NCI-H1417 treated with DMSO at 0.1 percent for 48 hours (cell line): ENCODE measurements at places on chromosomes 1 and 21.

DNA sequence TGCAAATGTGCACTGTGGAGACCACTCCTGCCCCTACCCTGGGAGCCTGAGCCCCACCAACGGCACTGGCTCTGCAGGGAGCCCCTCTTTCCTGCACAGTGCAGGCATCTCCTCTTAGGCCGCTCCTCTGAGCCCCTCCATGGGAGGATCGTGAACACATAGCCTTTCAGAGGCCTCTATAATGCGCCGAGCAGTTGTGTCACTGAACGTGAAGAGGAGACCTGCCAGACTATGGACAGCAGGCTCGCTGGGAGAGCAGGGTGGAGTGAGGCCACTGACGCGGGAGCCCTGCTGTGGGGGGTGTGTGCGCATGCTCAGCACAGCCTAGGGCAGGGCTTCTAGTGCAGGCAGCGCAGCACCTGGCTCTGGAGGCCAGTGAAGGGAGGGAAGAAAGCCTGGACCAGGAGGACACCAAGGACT, 151.3 kb upstream of the COL6A1 start:
- DNase-seq = peak; percentile 63

GRCh38 chr21:34126691-34127090, 53.3 kb downstream of the MRPS6 start:
- DNase-seq = no peak

- no peak for DNase-seq
Observed at GRCh38 chr1:115537415-115537814, 104.4 kb upstream of the VANGL1 start.

GRCh38 chr1:95094923-95095322, 22.2 kb upstream of the ALG14 start:
- DNase-seq = no peak

GRCh38 chr21:44295163-44295573, 4.7 kb upstream of the PFKL start:
- no peak for DNase-seq

DNA sequence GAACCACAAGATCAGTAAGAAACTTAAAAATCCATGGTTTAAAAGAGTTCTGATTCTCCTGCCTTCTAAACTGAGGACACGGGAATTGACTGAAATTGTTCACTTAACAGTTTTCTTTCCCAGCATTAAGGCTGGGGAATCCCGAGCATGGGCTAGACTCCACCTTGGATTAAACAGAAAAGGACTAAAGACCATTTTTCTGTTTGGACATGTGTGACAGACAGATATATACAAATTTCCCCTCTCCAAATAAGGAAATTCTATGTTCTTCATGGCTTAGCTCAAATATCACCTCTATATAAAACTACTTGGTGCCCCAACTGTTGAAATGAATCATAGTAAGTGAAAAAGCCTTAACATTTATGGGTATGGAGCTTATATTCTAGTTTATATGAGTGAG, 85.0 kb downstream of the UROD start:
- DNase-seq = no peak

DNA sequence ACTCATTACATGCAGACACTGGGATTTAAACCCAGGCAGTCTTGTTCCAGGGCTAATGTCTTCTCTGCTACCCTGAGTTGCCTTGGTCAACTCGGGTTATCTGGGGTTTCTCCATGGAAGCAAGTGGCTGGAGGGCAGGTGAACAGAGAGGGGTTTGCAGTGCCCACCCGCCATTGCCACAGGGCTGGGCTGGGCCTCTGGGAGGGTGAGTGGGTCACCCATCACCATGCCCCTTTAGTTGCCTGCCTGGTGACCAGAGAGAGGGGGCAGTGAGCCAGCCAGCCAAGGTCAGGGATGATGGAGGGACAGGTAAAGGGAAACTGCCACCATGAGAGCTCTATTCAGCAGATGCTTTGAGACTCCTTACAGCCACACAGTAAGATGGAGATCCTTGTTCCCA, 53.2 kb downstream of the GRIK3 start:
- no peak for DNase-seq

DNA sequence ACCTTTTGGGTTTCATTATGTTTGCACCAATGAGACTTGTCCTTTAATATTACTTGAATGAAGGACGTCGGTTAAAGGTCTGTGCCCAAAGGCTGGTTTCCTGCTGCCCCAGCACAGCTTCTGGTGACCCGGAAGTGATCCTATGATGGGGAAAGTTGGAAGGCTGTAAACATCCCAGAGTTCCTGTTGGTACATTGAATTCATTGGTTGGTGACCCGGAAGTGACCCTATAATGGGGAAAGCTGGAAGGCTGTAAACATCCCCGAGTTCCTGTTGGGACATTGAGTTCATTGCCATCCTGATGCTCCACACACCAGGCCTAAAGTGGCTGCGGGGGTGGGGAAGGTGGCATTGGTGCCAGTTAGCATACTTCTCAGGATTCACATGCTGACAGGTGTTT, 187.3 kb downstream of the RYR2 start:
- DNase-seq = no peak

DNA sequence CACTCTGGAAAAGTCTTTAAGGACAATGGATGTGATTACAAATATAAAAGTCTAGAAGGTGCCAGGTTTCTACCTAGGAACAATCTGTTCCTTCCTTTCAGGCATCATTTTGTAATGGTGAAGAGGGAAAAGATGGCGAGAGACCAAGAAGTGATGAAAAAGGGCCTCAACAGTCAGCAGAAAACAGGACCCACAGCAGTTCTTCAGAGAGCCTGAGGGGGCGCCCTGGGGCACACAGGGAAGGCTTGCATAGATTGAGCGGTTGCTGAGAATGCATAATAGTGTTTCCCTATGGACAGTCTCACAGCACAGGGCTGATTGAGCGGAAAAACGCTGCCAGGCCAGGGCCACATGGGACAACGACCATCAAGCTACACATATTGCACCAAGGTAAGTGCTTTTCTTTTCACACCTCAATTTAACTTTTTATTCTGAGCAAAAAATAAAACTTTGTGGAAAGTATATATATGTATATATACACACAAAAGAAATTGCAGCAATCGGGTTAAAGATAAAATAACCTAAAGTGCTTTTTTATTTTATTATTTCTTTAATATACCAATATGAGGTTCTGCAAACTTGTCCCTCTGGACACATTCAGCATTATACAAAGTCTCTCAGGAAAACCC, 3.1 kb upstream of the YRDC start:
- no peak for DNase-seq

DNA sequence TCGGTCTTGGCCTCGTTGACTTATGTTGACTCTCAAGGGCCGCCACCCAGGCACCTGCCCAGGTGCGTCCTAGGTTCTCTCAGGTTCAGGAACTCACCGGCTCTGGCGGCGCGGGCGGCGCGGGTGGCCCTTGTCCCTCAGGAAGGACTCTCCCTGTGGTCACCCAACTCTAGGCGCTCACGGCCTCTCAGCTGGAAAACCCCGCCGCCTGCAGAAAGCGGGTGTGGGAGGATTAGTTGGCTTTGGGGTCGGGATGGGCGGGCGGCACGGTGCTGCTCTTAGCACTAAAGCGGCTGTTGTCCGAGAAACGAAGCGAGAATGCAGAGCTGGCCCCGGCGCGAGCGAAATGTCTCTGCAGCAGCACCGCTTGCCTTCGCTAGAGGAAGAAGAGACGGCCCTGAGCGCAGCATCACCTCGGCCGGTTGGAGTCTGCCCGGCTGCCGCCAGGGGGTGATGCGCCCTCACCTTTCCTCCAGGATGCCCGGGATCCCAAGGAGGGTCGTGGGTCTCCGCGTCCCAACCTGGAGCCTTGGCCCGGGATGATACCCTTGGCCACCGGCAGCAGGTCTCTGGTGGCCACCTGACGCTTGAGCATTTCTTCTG, 8.1 kb upstream of the TADA1 start:
- DNase-seq = no peak

DNA sequence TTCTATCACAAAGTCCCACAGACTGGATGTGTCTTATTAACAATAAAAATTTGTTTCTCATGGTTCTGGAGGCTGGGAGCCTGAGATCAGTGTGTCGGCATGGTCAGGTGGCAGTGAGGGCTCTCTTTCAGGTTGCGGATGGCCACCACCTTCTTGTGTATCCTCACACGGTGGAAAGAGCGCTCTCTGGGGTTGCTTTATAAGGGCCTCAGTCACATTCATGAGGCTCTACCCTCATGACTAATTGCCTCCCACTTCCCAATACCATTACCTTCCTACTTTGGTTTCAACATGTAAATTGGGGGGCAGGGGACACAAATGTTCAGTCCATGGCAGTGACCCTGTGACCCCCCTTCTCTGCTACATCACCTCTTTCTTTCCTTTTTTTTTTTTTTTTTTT, 20.7 kb upstream of the MX1 start:
- no peak for DNase-seq

DNA sequence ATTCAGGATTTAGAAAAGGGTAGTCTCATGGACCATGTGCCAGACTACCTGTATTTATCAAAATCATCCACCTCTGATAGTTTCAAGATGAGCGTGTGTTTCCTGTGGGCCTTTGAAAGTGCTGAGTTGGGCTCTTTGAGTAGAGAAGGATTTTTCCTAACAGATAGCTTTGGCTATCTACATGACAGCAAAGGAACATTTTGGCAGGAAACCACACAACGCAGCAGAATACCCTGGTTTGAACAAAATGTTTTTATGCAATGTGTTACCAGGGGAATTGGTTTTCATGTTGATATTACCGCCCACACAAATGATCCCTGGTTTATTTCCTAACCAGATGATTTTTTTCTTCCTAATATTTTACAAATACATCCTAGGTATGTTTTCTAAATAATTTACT, 431.4 kb downstream of the NEGR1 start:
- no peak for DNase-seq

GRCh38 chr21:31813862-31814261, 59.0 kb upstream of the HUNK start:
- DNase-seq = no peak

- no peak for DNase-seq
Observed at GRCh38 chr1:3650248-3651025, 534 bp upstream of the WRAP73 start.

DNA sequence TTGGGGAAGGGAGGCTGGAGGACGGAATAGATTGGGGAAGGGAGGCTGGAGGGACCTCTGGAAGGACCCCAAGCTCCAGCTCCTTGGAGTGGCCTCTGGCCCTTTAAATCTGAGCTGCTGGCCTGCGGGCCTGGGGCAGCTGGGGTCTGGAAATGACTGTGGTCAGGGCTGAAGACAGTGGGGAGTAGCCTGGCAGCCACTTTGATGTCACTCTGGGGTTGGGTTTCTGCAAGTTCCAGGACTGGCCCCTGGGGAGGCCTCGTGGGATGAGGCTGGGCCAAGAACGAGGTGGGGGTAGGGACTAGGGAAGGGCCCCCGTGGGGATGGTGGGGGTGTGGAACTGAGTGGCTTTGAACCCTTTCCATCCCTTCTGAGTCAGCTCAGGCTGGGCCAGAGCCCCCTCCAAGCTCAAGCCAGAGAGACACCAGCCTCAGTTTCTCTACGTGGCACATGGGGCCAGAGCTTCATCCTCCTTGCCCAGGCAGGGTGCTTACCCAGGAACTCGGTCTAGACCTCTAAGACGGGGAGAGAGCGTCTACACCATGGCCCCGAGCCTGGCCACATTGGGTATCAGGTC, 59.7 kb downstream of the ALPL start:
- DNase-seq = no peak

DNA sequence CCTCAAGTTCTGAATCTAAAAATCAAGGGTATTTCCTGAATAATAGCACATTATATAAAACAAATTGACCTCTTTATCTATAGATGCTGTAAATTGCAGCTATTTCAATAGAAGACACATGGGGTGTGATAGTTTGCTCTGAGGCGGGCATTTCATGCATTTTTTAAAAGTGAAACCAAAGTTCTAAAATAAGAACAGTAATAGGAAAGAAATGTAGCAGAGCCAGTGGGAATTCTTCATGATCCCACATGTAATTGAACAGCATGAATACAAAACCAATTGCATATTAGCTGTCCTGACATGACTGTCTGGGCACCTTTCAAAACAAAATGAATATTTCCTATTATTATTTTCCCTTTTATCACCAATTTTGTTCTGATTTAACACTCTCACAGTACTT, 85.0 kb downstream of the RGS21 start:
- DNase-seq = no peak

DNA sequence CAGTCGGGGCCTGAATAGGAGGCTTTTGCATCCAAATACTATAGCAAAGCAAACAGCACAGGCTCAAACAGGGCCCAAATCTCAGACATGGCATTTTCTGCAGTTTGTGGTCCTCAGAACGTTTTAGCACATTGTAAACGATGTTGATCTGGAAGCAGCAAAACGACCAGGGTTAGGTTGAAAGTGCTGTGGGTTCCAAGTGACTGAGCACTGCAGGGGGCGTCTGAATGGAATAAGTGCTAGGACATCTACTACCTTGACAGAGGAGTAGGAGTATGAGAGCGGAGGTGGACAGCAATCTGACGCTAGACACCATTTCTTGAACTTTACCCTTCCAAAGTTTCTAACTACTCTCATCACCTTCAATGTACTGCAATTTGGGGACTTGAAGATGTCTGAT, 214.9 kb downstream of the BARHL2 start:
- DNase-seq = no peak

- DNase-seq = peak; percentile 5
Observed at GRCh38 chr1:87084244-87084836, 169.9 kb downstream of the HS2ST1 start.

DNA sequence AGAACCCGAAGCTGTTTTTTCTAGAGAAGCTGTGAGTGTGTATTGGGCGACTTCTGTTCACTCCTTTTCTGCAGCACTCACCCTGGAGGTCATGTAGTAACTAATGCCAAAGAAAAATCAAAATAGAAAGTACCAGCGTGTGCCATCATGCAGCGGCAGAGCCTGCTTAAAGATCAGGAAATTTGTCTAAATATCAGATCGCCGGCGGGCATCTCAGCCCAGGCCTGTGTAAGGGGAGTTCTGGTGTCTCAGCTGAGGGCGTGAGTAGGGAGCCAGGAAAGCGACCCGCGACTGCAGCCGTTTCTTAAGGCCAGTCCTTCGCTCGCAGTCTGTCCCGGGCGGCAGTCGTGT, 768 bp downstream of the EDARADD start:
- DNase-seq = no peak

- peak; percentile 50 for DNase-seq
Observed at GRCh38 chr1:62401034-62401760, 35.7 kb upstream of the USP1 start.

GRCh38 chr1:227740401-227740960, 5.2 kb downstream of the SNAP47 start:
- no peak for DNase-seq

GRCh38 chr1:193568512-193568911, 382.1 kb upstream of the B3GALT2 start:
- DNase-seq = no peak

GRCh38 chr1:53643041-53643880, 95.7 kb downstream of the GLIS1 start:
- DNase-seq = no peak
